Activated CD4-positive, alpha-beta T cell treated with anti-CD3 and anti-CD28 coated beads for 24 hours (primary cell): ENCODE measurements at places on chromosomes 1 and 21.

GRCh38 chr21:38323721-38324531, 67.1 kb downstream of the KCNJ15 start:
- no peak for DNase-seq

GRCh38 chr1:79929356-79929755, 922.8 kb upstream of the ADGRL4 start:
- no peak for DNase-seq

- no peak for DNase-seq
These were observed 663 bp downstream of the ACOT7 start for GRCh38 chr1:6392809-6393399.

DNA sequence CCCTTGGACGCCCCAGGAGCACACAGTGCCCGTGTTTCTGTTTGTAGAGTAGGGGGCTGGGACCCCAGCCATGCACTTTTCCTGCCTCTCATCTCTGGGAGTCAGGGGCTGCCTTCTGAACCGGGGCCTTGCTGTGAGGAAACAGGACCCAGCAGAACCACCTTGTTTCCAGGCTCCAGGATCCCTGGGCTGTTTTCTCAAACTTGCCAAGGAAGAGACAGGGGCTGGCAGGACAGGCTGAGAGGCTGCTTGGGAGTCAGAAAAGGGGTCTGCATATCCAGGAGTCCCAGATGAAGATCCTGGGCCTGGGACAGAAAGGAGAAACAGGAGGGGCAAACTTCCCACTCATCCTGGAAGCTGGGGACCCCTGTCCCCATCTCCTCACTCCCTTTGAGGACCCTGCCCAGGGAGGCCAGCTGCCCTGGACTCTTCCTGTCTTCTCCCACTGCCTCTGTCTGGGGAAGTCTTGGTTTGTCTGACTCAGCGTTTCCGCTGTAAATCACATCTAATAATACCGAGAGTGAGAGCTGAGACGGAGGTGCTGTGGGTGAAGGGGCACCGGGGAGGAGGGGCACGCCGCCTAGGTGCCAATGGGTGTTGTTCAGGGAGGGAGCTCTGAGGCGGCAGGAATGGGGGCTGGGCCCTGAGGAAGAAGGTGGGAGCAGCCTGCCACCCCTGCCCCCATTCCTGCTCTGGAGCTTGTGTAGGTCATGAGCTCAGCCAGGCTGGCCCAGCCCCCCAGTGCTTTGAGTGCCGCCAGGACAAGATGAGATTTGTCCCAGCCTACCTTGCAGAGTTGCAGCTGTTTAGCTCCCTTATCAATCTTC, 16.7 kb downstream of the POU3F1 start:
- peak; percentile 62 for DNase-seq

DNA sequence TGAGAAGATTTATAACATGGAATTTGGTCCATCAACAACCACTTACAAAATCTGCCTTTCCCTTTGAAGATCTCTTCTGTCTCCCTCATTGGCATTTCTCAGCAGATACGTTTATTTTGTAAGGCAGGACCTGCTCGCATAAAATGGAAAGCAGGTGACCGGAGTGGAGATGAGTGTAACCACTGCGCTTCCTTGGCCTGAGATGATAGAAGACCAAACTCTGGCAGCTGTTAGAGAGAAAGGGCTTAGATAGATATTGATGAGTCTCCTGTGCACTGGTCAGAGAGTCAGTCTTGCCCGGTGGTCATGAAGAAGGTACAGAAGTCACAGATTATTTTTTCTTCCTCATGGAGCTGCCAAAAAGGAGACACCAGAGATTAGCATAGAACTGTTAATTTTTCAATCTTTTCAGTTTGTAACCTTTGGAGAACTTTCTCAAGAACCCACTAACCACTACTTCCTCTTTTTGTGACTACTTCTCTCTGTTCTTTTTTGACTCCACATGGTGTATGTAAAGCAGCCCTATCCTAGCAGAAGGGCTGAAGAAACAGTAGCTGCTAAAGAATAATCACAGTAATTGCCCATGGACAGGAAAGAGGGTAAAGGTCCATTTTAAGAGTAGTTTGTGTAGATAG, 47.6 kb downstream of the FCRL3 start:
- no peak for DNase-seq

DNA sequence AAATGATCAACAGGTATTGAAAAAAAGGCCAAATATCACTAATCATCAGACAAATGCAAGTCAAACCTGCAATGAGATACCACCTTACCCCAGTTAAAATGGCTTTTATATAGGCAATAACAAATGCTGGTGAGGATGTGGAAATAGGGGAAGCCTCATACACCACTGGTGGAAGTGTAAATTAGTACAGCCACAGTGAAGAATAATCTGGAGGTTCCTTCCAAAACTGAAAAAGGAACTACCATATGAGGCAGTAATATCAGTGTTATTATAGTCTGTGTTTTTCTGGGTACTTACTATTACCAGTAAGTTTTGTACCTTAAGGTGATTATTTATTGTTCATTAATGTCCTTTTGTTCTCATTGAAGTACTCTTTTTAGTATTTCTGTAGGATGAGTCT, 201.3 kb downstream of the MRPL39 start:
- DNase-seq: no peak

- DNase-seq: no peak
These were observed 31.4 kb upstream of the TARDBP start for GRCh38 chr1:10980841-10981727.
